ENCODE measurements at places on chromosomes 3 and 15. TPM values are rescaled to one million over a fixed set of nuclear protein-coding genes. Genes with fewer than 3 reads are reported as not detected.

Gene CRTAP
- 127 TPM for total RNA-seq

Gene PPP1R14D
- total RNA-seq = 99.2 TPM

DNA sequence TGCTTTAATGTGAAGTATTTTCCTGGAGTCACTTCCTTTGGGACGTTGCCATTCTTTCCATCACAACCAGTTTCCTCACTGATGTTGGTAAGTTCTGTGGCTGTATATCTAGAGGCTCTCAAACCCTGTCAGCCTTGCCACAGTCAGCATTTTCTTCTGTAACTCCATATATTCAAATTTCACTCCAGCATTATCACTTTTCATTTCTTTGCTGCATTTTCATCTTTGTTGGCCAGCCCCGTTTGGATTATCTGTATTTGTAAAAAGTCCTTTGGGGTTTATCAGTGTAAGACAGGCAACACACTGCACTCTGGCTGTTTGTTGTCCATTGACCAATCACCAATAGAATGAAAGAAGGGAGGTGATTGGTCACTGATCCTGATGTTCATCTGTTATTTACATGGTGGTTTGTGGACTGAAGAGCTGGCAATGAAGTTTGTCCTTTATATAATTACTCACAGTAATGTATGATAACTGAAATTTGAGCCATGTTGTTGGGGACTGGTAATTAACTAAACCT lies 20.3 kb downstream of the GMPS start:
- no peak for DNase-seq

DNA sequence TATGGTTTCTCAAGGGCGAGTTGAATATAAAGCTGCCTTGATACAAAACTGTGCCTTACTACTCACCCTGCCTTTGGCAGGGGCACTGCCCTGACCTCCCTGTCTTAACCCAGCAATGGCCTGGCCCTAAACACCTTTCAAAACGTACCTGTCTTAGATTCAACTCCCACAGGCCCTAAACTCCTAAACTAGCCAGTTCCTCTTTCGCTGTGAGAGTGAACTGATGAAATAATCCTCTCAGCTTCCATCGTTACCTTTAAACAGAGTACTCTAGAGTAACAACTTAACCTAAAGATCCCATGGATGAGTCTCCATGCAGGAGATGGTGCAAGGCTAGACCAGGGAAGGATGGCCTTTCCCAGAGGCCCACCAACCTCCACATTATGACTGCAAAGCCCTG lies 133.0 kb upstream of the THBS1 start:
- DNase-seq = no peak

DNA sequence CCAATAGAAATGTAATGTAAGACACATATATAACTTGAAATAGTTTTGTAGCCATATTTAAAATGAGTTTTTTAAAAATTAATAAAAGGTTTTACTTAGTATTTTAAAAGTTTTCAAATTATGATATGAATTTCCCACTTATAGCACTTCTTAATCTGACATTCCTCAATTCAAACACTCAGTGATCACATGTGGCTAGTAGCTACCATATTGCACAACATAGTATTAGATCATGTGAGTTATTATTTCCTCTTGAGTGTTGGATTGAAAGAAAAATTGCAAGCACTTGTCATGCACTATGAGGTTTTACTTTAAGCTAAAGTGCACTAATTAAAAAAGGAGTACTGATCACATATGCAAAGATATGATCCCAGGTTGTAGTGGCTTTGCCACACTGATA lies 453.4 kb upstream of the ROBO2 start:
- DNase-seq = no peak

DNA sequence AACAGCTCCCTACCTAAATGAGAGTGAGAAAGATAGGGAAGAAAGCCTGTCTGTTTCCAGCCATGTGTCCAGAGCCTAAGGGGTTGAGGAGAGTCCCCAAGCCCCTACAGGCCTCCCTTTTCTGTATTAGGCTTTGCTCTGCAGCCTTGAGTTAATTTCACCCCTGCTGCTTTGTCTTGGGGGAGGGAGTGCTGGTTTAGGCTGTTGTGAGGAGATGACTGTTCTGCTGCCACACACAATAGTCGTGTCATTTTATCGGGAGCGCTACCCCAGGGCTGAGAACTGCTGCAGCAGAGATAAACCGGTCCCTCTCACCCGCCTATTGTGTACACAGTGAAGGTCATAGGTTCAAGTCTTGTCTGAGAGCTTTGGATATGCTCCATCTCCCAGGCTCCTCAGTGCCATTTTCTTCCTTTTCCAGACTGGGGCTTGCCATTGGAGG lies 1.4 kb downstream of the ZNF609 start:
- no peak for DNase-seq

DNA sequence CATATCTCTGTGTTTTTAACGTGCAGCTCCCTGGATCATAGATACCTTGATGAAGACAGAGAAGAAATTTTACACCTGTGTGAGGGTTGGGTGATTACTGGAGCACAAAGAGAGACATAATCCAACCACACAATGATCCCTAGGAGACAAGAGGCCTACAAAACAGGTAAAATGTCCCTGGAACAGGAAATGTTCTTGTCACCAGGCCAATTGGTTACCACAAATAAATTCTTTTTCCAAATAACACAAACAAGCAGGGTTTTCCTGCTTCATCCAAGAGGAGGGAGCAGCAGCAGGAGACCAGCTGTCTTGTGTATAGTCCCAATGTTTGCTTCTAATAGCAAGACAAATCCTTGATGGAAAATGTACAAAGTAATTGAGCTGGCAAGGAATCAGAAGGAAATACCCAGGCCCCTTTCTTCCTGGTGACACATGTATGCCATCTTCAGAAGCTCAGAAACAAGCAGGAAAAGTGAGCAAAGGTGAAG lies 1.4 kb downstream of the MGLL start:
- no peak for DNase-seq

Measured in Peyer's patch (tissue), 4 donors.